Activated CD4-positive, CD25-positive, alpha-beta regulatory T cell (primary cell): ENCODE measurements at places on chromosomes 5 and 9.

- no peak for DNase-seq
Observed at GRCh38 chr9:136992819-136993369, 672 bp downstream of the PAXX start.

DNA sequence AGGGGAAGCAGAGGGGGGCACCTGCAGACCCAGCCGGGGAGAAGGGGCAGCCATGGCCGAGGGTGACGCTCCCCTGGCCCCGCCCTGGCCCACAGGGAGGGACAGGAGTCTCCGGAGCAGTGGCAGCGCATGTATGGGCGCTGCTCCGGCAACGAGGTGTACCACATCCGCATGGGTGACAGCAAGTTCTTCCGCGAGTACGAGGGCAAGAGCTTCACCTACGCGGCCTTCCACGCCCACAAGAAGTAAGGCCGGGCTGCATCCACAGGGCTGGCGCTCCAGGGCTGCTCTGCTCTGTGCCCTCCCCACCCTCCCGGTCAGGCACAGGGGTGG, 68.2 kb downstream of the KCNT1 start:
- DNase-seq: no peak

- DNase-seq: no peak
Observed at GRCh38 chr9:87359264-87359663, 138.4 kb upstream of the DAPK1 start.

DNA sequence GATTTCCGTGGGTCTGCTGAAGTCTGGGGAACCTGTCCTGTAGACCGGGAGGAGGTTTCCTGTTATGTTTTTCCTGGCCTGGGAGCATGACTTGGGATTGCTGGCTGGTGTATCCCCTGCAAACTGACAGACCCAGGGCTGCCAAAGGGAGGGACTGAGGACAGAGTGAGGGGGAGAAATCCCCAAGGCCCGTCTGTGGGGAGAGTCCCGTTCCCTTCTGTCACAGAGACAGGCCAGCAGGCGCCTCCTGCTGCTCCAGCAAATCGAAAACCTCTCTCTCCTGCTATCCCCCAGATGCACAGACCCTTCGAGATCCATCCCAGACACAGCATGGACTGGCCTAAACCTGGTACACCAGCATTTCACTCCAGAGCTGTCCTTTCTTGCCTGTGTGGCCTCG, 56.2 kb upstream of the ALDH1B1 start:
- no peak for DNase-seq

GRCh38 chr5:178334861-178335260, 102.3 kb upstream of the PHYKPL start:
- DNase-seq: no peak

DNA sequence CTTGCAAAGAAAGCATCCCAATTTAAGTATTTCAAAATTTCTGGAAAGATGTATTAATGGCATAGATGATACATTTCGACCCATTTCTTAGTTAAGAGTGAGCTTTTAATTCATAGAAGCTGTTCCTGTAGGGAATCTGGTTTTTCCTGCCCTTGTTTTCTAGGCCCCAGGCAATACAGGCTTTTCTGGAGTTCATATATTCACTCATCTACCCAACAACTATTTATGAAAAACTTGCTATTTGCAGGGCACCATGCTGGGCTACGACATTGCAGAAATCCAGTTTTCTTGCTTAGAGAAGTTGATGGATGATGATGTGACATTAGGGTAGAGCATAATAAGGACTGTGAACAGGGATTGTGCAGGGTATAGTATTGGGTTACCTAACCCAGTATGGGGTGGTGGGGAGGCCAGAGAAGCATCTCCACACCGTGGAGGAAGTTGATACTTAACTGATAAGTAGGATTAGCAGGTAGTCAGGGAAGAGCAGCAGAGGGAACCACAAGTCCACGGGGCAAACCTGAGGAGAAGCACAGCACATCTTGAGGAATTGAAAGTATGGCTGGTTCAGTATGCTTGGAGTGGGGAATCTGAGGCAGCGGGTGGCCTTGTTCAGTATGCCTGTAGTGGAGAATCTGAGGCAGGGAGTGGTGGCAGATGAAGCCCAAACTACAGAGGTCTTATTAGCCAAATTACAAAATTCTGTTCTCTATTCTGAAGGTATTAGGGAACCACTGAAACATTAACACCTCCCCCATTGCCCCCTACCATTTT, 247.5 kb downstream of the ARRDC3 start:
- no peak for DNase-seq

GRCh38 chr5:143251946-143252345, 151.5 kb downstream of the NR3C1 start:
- DNase-seq: no peak

DNA sequence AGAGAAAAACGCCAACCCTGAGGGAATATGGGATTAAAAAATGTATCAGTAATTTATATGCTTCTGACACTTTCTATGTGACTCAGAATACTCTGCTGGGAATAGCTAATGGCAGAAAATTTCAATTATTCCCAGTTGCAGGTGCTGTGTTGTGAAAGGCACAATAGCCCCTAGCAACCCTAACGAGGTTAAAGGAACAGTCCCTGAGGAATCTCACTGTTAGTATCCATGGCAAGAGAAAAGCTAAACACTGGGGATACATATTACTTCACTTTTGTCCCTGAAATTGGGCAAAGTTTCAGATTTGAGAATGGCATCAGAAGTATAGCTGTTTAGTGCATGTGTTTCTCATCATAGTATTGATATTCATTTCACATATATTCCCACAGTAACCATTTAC, 555.0 kb downstream of the RAB3C start:
- DNase-seq: no peak

GRCh38 chr5:97618721-97619120, 435.7 kb upstream of the RIOK2 start:
- DNase-seq: no peak

GRCh38 chr9:126925876-126926275, 11.3 kb downstream of the RALGPS1 start:
- no peak for DNase-seq

- DNase-seq: no peak
Observed at GRCh38 chr5:133521801-133522200, 90.5 kb downstream of the FSTL4 start.

DNA sequence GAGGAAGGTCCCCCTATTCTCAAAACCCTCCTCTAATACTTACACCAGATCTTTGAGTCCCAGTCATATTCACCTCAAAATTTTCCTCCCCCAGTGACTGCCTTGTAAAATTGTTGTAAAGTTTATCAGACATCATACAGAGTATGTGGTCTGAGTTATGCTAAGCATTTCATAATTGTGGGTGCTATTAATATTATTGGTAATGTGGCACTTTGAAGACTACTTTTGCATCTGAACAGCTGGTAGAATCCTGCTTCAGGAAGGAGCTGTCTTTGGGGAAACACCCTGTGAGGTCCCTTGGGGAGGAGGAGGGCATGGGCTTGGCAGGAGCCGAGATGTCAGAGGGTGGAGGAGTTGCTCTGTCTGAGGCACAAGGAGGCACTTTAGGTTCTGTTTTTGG, 164.9 kb upstream of the ZNF618 start:
- no peak for DNase-seq

- DNase-seq: no peak
Observed at GRCh38 chr9:113857875-113858274, 18.2 kb upstream of the ZNF618 start.

DNA sequence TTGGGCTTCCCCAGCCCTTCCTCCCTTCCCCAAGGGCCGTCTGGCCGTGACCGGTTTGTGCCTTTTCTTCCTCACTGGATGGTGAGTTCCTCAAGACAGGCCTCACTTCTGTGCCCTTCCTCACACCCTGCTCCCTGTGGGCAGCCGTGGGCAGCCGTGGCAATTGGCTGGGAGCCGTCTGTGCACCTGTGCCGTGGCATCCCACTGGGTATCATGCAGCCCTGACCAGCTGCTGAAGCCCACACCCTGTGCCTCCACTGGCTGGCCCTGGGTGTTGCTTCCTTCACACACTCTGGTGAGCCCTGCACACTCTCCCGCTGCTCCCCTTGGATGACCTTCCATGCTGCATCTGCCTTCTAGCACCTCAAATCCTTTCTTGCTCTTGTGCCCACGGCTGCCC, 100.2 kb downstream of the COL5A1 start:
- DNase-seq: no peak

DNA sequence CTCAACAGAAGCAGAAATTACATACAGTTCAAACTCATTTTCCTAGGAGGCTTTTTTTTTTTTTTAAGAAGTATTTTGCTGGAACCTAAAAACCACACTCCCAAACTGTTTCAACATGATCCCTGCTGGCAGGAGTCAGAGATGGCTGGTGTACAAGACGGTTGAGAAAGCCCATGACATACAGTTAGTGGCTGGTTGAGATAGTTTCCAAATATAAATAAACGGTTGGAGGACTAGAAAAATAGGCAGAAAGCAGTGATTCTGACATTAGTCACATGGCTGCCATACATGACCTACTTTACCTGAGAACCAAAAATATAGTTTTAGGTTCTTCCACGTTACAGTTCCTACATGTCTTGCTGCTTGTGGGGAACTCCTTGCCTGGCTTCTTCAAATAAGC, 31.7 kb upstream of the BASP1 start:
- DNase-seq: no peak

GRCh38 chr5:99061299-99061698, 132.5 kb upstream of the CHD1 start:
- DNase-seq: no peak

DNA sequence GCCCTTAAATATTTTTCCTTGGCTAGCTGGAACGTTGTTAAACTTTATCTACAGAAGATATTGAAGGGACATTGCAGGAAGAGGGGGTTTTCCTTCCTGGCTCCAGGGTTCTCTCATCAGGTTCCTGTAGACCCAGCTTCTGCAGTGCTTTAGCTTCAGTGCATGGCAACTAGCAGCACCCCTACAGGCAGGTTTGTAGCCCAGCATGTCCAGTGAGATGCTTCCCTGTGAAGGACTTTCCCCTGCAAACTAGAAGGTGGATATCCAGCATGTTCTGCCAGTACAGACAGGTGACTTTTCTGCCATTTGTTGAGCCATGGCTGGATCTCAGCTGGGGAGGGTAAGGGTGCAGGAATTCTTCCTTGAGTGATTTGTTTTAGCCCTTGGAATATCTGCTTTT, 10.4 kb downstream of the CCL28 start:
- DNase-seq: no peak

DNA sequence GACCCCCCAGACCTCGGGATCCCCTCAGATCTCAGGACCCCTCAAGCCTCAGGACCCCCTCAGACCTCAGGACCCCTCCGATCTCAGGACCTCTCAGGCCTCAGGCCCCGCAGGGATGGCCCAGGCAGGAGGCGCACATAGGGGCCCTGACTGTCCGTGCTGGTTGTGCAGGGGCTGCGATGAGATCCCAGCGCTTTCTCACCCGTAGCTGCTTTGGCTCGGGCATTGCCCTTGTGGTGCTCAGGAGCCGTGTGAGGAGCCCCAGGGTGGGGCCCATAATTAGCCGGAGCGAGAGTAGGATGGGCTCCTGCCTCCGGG, 680 bp upstream of the LPCAT1 start:
- DNase-seq: no peak

- no peak for DNase-seq
Observed at GRCh38 chr9:16718952-16719351, 151.5 kb downstream of the BNC2 start.

DNA sequence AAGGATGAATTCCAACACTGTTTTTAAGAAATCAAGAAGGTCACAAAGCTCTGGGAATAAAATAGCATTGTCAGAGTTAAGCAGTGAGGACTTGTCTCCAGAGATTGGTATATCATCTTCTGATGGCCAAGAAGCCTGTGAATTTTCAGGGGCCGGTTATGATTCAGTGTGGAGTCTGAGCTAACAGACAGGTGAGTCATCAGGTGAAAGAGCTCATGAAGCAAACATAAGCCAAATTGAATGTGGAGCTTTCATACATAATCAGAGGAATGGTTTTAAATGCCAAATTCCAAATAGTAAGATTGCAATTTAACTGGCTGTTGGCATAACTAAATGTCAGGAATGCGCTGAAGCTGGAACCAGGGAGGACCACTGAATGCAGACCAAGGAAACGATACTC, 494.2 kb downstream of the MTRR start:
- DNase-seq: no peak

DNA sequence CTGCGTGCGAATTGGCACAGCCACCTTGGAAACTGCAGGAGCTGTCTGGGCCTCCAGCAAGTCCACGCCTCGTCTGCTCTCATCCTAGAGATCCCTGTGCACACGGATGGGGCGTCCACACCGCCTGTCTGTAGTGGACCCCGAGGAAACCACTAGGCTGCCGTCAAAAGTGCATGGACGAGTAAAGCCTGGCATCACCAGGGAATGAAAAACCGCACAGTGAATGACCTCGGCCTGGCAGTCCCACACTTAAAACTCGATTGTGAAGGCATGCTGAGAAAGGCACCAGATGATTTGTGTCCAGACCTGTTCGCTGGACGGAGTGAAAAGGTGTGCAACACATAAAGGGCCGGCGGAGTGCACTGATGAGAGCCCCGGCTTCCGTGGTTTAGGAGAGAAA, 50.8 kb downstream of the MRPL36 start:
- DNase-seq: no peak

- no peak for DNase-seq
Observed at GRCh38 chr9:135348076-135348787, 131.3 kb upstream of the PPP1R26 start.
